Kidney epithelial cell (primary cell): ENCODE measurements at places on chromosomes 12 and 14.
A peak's percentile ranks its signal among the peaks of the same experiment; 100 is the strongest.

- DNase-seq = peak; percentile 32
Observed at GRCh38 chr14:32252030-32252670, 49.1 kb upstream of the RNU6-8 start.

- DNase-seq = no peak
Observed at GRCh38 chr12:37672655-37673260, 643.8 kb upstream of the ALG10B start.

- no peak for DNase-seq
Observed at GRCh38 chr14:89296281-89296745, 120.7 kb downstream of the FOXN3 start.

DNA sequence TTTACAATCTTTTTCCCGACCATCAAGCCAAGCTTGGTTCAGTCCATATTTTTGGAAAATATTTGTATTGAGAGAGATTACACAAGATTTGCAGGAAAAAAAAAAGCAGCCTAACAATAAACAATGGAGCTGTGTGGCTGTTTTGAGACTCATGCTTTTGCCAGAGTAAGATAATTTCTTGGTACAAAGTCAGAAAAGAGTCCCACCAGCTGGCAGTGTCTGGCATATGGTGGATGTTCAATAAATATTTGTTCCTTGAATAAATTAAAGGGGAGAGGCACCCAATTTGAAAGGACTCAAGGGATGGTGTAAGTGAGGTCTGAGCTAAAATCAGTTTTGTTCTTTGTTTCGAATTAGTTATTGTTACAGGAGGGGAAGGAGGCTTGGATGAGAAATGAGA lies 78.1 kb upstream of the RPH3A start:
- DNase-seq = no peak

GRCh38 chr14:77228056-77228455 lies 43.0 kb downstream of the NGB start:
- DNase-seq = no peak

DNA sequence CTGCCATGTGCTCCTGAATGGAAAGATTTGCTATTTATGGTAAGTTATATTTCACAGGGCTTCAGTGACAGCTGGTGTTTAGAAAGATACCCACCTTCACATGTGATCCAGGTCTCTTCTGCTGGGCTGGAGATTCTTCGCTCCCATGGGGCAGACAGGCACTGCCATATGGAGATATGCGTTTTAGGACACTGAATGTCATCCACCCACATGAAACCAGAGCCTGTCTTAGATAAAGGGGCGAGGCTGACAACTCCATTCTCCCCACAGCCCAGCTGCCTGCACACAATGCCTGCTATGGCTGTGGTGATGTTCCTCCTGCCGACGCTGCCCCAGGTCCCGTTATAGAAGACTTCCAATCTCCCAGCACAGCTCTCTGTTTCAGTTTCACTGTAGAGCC lies 69.4 kb downstream of the ACSM4 start:
- no peak for DNase-seq

DNA sequence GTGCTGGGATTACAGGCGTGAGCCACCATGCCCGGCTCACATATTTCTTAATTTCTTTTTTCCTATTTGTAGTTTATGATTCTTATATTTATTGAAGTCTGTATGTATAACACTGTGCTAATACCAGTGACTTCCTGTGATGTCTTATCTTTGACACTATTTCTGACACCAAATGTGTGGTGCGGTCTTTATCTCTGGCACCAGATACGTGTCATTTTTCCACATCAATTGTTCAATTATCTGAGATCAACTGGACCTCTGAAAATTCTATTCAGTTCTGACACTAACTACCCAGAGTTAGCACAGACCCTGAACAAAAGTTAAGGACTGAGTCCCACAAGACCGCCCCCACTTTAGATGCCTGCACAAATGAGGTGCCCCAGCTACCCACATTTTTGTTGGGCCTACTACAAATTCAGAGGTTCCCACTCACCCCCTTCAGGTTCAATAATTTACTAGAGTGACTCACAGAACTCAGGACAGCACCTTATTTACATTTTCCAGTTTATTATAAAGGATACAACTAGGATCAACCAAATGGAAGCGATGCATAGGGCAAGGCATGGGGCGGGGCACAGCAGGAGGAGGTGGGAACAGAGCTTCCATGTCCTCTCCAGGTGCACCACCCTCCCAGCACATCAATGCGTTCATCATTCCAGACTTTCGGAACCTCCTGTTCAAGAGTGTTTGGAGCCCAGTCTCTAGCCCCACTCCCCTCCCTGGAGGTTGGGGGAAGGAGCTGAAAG lies 11.6 kb upstream of the SRSF9 start:
- DNase-seq = no peak
